ENCODE measurements at places on chromosomes 12 and 14.

DNA sequence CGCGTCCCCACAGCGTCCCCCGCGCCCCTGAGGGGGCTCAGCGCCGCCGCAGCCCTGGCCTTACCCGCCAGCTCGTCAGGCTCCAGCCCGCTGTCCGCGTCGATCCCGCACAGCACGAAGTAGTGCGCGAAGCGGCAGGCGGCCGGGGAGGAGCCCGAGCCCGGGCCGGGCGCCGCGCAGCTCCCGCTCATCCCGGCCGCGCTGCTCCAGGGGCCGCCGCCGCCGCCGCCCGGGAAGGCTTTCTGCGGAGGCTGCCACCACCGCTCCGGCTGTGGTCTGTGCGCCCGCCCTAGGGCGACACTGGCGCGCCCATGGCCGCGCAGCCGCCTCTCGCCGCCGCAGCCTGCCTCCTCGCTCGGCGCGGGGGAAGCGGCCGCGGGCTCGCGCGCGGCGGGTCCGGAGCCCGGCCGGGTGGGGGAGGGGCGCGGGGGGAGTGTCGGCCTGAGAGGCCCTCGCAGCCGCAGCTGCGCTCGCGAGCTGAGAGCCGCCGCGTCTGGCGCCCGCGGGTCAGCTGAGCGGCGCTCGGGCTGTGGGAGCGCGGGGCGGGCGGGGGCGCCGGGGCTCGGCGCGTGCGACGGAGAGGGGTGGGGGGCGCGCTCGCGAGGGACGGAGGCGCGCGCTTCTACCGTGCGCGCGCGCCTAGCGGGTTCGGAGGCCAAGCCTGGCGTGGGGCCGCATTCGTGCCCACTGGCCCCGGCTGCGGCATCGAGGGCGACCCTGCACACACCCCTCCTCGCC is at the start of gene DENND5B:
Gene DENND5B (minus strand): TSS at position 495 of the 738 bp plus-strand sequence. CDS start 304 bp downstream, at position 191.
- DNase-seq, result no peak

GRCh38 chr12:81759190-81760051 is at the start of gene PPFIA2:
TSS of gene PPFIA2 (minus strand) at chr12:81759350.
- DNase-seq, result peak; percentile 47

DNA sequence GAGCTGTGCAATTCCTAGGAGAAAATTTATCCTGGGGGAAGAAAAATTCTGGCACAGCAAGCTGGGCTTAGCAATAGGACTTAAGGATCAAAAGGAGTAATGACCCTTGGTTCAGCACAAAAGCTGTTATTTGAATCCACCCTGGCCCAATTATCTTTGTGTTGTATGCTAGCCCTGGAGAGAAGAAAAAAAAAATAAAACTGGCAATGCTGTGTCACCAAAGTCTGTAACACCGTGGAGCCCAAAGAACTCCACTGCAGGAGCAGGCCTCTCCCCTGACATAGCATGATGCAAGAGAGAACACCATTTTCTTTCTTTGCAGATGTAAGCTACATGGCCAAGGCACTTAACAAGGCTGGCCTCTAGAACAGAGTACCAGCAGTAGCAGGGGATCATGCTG is 63.0 kb upstream of the ARHGAP5 start:
- DNase-seq, result no peak

GRCh38 chr14:79840103-79840502 is 371.2 kb downstream of the DIO2 start:
- no peak for DNase-seq

GRCh38 chr14:63659726-63660125 is 18.1 kb upstream of the WDR89 start:
- DNase-seq, result no peak

- DNase-seq, result no peak
These were observed 125.0 kb upstream of the EGLN3 start for GRCh38 chr14:34075826-34076225.

- no peak for DNase-seq
These were observed 31.9 kb downstream of the USP15 start for GRCh38 chr12:62291864-62292760.

- DNase-seq, result no peak
These were observed 31.9 kb upstream of the RASSF8 start for GRCh38 chr12:25926536-25926935.

DNA sequence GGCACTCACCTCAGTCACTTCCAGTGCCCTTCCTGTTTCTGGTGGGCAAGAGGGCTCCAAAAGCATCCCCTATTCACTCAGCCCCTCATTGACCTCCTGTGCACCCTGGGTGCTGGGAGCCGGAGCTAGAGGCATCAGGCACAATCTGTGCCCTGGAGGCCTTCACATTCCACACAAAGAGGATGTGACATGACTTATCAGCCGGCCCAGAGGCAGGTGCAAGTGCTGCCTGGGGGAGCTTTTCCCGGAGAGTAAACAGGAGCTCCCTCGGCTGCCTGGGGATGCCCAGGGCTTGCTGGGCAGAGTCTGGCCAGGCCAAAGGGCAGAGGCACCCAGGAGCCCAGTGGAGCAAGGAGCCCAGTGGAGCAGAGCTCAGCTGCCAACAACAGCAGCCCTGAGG is 64.5 kb downstream of the BCL11B start:
- no peak for DNase-seq

GRCh38 chr14:45251912-45252311 is 1.1 kb downstream of the MIS18BP1 start:
- no peak for DNase-seq

DNA sequence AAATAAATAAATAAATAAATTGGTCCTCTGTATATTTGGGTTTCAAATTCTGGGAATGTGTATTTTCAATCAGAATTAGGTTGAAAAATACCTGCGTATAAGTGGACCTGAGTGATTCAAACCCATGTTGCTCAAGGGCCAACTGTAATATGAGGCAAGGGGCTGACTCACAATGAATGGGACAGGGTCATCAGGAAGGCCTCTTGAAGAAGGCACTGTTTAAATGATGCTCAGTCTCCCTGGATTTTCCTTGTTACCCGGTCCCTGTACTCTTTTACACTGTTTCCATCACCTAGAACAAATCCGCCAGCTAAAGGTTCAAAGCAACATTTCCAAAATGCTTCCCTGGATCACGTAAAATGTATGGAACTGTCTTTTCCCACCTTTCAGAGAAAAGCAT is 3.8 kb downstream of the PSMB5 start:
- no peak for DNase-seq

GRCh38 chr14:75249251-75249957 is 29.2 kb upstream of the FOS start:
- no peak for DNase-seq

GRCh38 chr14:76918256-76918781 is 92.1 kb downstream of the LRRC74A start:
- DNase-seq, result no peak

DNA sequence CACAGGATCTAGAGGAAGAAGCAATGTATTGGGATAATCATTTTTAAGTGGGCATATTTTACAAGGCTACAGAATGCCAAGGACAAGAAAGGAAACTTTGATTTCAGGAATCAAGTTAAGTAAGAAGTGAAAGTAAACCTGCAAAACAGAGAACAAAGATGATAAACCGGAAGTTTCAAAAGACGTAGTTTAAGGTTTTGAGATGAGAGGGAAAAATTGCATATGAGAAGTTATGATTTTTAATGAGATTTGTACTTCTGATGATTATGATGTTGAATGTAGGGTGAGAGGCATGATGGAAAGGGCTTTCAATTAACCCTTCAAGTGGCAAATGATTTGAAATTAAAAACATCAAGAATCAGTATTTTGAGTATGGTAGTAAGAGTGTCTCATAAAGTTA is 134.9 kb downstream of the CAPZA3 start:
- DNase-seq, result no peak

GRCh38 chr14:76257842-76258397 is 106.2 kb downstream of the GPATCH2L start:
- no peak for DNase-seq

DNA sequence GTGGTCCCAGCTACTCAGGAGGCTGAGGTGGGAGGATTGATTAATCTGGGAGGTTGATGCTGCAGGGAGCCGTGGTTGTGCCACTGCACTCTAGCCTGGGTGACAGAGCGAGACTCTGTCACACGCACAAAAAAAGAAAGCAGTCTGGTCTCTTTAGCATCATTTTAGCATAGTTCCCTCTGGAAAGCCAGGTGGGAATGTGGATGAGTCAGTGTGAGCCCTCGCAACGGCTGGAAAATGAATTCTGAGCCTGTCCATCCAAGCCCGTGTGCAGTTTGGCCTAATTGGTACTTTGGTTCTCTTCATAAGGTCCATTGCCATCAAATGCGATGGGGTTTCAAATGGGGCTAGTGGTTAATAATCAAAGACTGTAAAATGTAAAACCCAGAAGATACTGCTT is 2.4 kb downstream of the MYL2 start:
- no peak for DNase-seq

DNA sequence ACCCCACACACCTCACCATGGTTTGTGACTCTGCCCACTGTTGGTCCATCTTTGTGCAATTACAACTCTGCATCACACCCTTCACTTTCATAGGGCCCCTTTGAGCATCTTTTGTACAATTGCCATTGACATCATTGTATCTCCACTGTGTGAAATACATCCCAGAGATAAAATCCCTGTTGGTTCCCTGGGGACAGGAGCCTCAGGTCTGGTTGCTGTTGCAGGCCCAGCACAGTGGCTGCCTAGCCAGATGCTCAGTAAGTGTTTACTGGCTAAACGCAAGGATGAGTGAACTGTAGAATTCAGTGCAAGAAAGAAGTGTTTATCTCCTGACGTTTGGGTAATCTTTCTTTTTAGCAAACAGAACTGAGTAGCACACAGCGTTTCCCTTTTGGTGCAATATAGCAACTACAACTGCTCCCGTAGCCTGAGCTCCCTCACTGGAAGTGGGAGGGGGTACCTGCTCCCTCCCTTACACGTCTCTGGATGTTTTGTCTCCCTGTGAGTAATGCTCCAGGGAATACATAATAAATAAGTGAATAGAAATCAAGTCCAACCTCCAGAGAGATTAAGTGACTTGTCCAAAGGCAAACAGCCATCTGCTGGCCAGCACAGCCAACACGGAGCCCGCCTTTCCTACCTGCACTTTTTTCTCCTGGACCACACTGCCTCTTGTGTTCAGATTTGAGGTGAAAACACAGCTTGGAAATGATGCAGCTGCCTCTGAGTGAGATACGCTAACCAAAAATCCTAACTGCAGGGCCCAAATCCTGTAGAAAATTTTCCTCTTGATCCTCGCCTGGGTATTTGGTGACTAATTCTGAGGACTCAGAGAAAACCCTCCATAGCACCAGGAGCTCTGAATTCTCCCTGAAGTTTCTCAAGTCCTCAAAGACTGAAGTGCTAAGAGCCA is 27.4 kb downstream of the GALNT16 start:
- no peak for DNase-seq

All from iPS DF 19.7 (cell line).